LHCN-M2 (cell line): ENCODE measurements at places on chromosomes 7 and 10. TPM values are rescaled to one million over a fixed set of nuclear protein-coding genes. Genes with fewer than 3 reads are reported as not detected.
A peak's percentile ranks its signal among the peaks of the same experiment; 100 is the strongest.

The ANXA8L1 gene
- not detected in 2 replicates for total RNA-seq

The VGF gene
- 0.45 and 0.69 TPM in 2 replicates for total RNA-seq

The SLC26A4 gene
- total RNA-seq: 34.8 and 59.2 TPM in 2 replicates

The IFIT1 gene
- total RNA-seq: 33.3 and 70.9 TPM in 2 replicates

The SPDYE1 gene
- total RNA-seq: not detected in 2 replicates

GRCh38 chr7:151248346-151249033, at the start of gene SMARCD3:
TSS of gene SMARCD3 (minus strand) at chr7:151248694. CDS start at chr7:151248562, 132 bp downstream.
- DNase-seq: peak; percentile 66

GRCh38 chr10:62046522-62047227, 145.2 kb downstream of the ARID5B start:
- peak; percentile 52 for DNase-seq

DNA sequence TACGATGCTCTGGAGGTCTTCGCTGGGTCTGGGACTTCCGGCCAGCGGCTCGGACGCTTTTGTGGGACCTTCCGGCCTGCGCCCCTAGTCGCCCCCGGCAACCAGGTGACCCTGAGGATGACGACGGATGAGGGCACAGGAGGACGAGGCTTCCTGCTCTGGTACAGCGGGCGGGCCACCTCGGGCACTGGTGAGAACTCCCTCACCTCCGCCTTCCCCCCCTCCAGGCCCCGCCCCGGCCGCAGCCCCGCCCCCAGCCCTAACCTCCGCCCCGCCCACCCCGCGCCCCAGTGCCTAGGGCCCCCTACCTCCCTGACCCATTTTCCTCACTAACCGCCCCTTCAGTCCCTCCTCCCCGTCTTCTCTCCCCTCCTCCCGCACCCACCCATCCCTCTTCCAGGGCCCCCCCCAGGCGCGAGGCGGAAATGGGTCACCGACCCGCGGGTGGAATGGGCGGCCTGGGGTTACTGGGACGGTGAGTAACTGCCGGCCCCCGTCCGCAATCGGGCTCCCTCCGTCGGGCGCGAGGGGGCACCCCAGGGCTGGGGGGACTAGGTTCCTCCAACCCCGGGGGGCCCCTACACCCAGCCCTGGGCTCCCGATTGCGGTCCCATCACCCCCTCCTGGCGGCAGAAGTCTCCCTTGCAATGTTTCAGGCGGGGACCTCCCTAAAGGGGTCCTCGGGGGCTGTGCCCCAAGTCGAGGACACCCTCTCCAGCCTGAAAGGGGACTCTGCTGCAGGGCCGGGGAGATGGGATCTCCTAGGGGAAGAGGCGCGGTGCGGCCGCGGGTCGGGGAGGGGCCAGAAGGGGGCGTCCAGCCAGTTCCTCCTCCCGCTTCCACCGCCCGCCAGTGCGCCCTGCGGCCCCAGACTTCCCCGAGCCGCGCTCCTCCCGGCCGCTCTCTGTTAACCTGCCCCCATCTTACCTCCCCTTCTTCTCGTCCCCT, 2.1 kb downstream of the PCOLCE start:
- peak; percentile 56 for DNase-seq

DNA sequence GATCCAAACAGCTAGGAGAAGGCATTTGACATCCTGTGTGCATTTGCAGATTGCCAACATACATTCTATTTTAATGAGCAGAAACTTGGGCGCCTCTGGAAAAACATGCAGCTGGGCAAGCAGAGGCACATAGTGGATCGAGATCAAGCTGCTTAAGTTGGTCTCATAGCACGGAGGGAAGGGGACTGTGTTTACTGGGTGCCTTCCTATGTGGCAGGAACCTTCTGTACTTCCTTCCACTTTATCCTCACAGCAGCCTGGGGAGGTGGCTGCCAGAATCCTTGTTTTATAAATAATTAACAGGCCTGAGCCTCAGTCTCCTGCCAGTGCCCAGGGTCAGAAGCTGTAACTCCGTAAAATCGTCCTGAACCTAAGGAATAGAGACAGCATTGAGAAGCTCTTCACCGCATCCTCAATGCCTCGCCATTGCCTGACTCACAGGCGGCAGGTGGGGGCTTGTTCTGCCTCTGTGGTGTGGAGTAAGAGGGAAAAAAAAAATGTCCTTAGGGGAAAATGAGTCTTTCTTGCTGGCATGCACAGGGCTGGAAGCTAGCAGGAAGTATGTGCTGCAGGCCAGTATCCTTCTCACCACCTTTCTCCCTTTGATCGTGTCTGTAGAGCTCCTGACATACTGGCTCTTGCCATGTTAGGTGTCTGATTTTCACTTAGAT, 6.2 kb downstream of the VWA2 start:
- DNase-seq: no peak

DNA sequence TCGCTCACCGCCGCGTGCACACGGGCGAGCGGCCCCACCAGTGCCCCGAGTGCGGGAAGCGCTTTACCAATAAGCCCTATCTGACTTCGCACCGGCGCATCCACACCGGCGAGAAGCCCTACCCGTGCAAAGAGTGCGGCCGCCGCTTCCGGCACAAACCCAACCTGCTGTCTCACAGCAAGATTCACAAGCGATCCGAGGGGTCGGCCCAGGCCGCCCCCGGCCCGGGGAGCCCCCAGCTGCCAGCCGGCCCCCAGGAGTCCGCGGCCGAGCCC, 3.3 kb downstream of the REPIN1 start:
- DNase-seq: no peak

GRCh38 chr7:64574540-64575099, 11.7 kb upstream of the ZNF680 start:
- DNase-seq: no peak

DNA sequence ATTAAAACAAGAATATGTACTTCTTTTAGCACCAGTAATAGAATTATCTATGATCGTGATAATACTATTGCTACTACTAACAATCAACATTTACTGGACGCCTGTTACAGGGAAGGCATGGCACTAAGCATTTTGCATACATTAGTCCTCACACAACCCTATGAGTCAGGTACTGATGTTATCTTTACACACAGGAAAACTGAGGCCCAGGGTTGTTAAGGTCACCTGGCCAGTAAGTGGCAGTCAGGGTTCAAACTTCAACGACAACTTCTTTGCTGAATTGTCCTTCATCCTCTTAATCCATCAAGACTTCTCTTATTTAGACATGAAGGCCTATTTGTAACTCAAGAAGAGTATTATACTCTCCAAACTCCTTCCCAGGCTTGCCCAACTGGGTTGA, 41.9 kb upstream of the ACSL5 start:
- DNase-seq: no peak

GRCh38 chr7:46032353-46032752, 111.3 kb upstream of the IGFBP3 start:
- DNase-seq: no peak

GRCh38 chr10:121614613-121615434, 16.6 kb upstream of the FGFR2 start:
- no peak for DNase-seq

- peak; percentile 93 for DNase-seq
These were observed 96.4 kb downstream of the CCSER2 start for GRCh38 chr10:84424731-84425167.

DNA sequence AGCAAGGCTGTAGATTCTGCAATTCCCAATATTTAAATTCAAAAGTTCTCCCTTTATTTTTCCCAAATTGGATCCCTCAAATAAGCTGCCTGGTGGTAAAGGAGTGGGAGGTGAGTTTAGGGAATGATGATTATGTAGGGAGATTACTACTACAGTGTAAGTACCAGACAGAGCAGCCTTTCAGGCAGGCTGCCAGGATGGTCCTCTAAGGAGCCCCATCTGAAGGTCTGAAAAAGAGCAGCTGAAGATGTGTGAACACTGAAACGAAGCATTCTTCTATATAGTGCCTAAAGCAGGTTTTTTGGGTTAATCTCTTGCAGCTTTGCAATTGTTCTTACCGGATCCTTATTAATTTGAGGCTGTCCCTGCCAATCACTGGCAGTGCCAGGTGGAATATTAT, 84.7 kb downstream of the CREB5 start:
- DNase-seq: no peak

DNA sequence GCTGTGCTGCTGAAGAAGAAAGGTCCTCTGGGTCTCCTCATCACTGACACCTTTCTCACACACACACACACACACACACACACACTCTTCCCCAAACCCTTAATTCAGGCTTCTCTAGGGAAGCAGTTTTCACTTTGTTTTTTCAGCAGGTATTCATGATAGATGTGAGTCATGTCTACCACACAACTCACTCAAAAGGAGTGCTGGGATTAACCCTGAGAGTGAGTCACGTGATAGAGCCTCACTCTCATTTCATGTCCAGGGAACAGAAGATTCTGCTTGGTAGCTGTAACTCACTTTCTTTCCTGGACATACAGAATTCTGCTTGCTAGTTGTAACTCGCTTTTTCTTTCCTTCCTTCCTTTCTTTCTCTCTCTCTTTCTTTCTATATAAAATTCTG, 45.4 kb downstream of the VIM start:
- peak; percentile 80 for DNase-seq

DNA sequence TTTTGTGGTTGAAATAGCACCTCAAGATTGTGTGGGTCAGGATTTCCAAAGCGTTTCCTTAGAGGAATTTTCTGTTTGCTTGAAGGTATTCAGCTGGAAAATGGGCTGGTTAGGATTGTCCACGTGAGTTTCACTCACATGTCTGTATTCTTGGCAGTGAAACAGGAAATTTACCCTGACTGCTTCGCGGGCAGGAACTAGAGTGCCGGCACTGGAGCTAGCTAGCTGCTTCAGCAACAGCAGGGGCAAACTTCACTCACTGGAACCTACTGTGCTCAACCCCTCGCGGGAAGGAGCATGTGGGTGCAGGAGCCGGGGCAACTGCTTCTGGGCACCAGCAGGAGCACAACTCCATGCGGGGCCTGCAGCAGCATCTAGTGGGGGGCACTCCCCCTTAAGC, 38.0 kb upstream of the RTKN2 start:
- no peak for DNase-seq

GRCh38 chr10:26969145-26969926, 108.6 kb upstream of the ABI1 start:
- no peak for DNase-seq

DNA sequence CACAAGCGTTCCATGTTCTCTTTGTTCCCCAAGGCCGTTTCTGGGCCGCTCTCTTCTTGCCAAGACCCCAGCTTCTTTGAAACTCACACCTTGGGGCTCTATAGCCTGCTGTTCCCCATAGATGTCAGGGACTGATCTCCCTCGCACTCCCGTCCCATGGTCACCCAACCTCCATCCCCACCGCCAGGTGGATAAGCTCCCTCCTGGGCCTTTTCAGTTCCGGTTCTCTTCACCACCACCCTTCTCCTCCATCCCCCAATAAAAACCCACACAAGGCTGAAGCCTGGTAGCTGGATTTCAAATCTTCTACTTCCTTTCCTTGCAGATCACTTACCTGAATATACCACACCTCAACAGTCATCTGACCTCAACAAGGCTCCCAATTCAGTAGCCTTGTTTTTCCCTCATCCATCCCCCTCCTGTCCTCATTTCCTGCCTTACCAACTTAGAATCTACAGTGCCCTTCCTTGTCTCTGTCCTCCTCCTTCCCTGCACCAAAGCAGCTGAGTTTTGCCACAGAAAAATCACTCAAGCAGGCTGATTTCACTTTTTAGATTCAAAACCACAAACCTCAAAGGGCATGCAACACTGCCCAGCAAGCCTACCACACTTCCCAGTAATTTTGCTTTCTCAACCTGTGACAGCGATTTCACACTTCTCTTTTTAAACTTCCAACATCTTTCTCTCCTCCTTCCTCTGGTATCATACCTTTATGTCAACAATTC, 7.7 kb downstream of the SLC37A3 start:
- peak; percentile 85 for DNase-seq

DNA sequence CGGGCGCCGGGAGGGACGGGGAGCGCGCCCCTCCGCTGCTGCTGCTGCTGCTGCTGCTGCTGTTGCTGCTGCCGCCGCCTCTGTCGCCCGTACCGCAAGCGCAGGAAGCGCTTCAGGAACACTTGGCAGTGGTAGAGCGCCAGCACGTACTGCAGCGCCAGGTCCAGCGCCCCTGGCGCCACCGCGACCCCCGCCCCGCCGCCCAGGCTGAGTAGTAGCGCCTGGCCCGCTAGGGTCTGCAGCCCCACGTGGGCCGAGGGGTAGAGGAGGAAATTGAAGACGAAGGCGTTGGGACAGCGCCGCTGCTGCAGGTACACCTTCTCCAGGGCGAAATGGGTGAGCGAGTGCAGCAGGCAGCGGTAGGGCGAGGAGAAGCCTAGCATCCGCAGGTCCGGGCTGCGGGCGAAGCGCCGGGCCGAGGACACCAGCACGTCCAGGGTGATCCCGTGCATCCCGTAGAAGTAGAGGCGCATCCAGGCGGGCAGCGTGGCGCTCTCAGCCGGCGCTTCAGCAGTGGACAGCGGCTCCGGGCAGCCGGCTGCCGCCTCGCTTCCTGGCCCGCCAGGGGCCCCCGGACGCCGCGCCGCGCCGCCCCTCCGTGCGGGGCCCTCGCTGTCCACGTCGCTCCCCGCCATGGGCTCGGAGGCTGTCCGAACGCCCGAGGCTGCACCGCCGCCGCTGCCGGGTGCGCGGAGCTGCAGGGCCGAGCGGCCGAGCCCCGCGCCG, at the start of gene TMEM229A:
TSS of gene TMEM229A (minus strand) at position 699 of the 726 bp plus-strand sequence. CDS start at position 635, 64 bp downstream.
- DNase-seq: peak; percentile 5

- DNase-seq: no peak
These were observed 188.7 kb downstream of the FGFR2 start for GRCh38 chr10:121409466-121410104.

DNA sequence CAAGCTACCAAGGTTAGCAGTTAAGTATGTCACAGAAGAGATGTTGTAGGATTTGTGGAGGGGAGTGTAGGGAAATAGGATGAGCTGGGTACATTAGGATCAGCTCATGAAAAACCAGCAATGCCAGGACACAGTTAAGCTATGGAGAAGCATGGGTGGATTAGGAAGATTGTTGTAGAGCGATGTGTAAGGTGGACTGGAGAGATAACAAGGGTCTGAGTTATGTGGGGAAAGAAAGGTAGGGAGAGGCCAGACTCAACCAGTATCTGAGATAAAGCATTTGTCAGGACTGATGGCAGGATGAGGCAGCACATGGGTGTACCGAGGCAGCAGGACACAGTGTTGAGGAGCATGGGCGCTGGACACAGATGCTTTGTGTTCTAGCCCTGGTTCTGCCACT, 85.4 kb upstream of the PRR15 start:
- DNase-seq: no peak

DNA sequence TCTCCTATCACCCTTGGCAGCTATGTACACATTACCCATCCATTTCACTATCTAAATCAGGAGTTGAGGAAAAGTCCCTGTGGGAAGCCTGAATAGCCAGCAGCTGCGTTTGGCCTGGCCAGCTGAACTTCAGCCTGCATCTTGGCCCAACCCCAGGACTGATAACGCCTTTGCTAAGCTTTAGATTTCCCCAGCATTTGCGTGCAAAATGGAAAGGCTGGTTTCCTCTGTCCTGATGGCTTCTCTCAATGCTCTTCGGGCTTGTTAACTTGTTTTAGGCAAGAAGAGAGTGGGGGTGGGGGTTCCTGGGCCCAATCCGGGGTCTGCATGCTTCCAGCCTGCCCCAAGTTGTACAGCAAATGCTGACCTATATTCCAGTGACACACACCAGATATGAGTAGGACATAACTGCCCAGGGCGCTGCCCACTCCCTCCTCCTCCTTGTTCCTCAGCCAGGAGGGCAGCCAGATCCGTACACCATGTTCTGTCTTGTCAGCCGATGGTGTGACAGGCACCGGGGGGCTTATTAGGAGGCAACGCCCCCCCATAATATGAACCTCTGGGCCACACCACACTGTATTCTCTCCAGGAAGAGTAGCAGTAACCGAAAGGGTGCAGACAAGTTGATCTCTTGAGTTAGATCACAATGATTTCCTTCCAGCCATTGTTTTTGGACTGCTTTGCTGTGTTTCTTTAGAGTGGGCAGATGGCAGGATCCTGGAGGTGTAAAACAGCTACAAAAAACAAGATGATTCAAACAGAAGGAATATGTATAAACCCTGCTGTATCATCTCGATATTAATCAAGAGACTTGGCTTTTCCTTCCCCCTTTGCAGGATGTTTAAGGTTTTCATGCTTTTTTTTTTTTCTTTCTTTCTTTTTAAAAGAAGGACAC, 339.0 kb downstream of the RNLS start:
- DNase-seq: peak; percentile 90
